Activated CD4-positive, alpha-beta T cell treated with anti-CD3 and anti-CD28 coated beads, Interleukin-2, amount 50 U/mL, for 1 hour (primary cell): ENCODE measurements at places on chromosomes 4 and X.

DNA sequence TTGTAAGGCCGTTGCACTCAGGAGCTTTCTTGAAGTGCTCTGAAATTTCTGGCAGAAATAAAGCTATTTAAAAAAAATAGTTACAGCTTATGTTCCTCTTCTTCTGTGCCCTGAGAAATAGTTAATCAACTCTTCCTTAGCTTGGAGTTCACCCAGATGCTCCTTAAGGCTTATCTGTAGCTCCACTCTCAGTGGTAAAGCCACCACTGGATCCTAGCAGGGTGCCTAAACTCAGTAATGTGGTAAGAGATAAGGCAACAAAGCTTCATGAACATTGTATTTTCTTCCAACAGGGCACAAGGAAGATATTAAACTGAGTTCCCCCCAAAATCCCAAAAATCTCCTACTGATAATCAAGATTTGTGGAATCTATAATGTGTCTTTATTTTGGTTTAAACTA lies 299.5 kb downstream of the MAPK10 start:
- DNase-seq = no peak

DNA sequence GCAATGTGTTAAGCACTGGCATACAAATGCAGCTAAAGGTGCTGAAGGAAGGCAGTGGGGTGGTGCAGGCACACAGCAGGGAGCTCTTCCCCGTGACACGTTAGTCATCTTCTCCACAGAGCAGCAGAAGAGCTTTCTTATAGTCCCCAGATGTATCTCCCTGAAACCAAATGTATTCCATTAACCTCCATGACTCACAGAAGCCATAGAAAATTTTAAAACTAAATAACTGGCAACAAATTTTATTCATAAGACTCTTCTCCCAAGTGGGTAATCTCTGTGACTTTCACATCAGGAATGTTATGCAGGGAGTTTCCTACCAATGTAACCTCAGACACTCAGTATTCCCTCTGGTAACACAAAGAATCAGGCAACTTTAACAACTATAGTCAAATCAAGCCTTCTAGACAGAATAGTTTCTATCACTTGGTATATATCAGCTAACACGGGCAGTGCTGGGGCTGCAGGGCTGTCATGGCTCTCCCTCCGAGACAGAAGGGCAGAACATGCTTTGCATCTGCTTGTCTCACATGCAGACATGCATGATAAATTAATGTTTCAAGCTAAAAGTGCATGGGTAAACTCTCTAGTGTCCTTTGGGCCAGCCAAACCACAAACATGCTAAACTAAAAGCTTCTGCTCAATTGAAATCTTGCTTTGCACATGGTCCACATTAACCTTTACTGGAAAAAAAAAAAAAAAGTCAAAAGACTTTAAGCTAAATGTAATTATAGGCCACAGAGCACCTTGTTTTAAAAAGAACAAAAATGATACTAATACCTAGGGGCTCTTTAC lies 28.2 kb downstream of the ANXA5 start:
- no peak for DNase-seq

DNA sequence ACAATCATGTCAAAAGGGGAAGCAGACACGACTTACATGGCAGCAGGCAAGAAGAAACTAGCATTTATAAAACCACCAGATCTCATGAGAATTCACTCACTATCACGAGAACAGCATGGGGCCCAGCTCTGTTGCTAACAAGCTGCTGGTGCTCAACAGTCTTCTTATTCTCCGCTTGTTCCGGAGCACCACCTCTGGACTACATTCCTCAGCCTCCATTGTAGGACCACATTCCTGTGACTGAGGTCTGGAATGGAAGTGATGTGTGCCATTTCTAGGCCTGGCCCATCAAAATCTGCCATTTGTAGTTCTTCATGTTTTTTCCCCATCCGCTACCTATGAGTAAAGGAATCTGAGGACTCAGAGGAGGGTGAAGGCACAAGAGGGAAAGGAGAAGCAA lies 111.5 kb upstream of the PTCHD1 start:
- no peak for DNase-seq

DNA sequence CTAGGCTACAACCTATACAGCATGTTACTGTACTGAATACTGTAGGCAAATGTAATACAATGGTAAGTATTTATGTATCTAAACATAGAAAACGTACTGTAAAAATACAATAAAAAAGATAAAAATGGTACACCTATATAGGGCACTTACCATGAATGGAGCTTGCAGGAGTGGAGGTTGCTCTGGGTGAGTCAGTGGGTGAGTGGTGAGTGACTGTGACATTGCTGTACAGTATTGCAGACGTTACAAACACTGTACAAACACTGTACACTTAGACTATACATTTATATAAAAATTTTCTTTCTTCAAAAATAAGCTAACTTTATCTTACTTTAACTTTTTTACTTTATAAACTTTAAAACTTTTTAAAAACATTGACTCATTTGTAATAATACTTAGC lies 190.3 kb upstream of the NR3C2 start:
- DNase-seq = no peak

- DNase-seq = no peak
Measured at GRCh38 chrX:39899856-39900776, 197.6 kb downstream of the BCOR start.

GRCh38 chrX:3129256-3129655 lies 88.0 kb downstream of the ARSF start:
- DNase-seq = no peak

DNA sequence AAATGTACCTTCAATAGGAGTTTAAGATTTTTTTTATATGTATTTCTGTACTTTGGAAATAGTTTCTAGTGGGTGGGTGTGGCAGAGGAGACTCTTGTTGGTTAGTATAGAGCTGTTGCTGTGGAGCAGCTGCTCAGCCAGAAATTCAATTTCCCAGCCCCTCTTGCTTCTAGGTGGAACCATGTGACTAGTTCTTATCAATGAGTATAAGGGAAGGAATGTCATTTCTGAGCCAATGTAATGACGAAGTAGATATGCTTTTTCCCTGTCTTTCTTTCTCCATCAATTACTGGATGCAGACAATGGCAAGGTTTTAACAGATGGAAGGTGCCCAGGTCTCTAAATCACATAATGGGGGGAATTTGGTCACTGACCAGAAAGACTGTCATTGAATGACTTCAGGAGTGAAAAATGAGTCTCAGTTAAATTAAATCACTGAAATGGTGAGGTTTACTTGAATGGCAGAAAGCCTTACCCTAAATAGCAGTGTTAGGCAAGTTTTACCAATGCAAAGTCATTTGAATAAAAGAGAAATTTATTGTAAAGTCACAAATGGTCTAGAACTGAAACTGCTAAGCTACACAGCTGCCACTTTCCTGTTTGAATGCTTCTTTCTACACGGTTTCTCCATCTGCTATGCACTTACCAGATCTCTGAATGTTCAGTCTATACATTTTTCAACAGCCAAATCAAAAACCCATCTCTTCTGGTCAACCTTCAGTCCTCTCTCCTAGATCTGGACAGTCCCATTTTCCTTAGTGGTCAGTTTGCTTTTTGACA lies 795.4 kb upstream of the MAGEB2 start:
- no peak for DNase-seq

DNA sequence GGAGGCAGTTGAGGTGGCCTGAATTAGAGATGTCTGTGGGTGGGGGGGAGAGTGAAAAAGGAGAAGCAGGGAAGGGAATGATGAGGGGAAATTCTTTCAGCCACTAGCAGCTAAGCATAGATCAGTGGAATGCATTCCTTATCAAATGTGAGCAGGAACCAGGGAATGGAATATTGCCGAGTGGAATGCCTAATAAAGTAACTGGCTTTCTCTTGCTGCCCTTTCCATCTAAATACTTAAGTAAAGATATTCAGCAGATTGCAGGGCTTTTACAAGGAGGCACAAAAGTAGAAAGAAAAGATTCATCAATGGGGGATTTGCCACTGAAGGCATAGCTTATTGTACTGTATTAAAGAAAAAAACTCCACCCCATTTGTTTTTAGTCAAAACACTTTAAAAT lies 263.0 kb upstream of the RPS6KA3 start:
- DNase-seq = no peak

DNA sequence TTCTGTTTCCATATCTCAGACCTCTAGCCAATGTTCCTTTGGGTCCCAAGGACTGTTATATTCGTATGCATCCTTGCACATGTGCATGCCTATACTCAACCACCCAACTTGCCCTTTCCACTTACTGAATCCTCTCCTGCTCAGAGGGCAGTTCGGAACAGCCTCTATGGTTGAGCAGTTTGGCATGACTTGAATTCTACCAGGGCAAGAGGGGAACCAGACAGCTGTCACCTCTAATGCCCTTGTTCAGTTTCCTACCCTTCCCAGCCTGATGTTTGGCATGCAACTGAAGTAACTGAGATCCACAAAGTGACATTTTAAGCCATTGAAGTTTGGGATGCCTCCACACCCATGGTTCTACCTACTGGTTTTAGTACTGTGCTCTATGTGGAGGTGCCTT lies 17.5 kb downstream of the DRP2 start:
- DNase-seq = no peak

DNA sequence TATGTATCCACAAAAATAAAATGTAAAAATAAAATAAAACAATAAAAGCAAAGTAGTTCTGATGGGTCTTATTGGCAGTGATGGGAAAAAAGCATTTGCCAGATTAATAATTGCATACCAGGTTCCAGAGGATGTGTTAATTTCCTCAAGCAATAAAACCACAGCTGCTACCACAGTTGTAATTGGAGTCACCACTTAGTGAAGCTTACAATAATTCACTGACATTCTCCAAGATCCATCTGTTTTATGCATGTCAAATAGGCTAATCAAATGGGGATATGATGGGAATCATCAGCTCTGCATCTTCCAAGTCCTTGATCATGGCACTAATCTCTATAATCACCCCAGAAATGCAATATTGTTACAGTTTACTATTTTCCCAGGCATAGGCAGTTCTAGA lies 123.5 kb upstream of the EMCN start:
- DNase-seq = no peak

- no peak for DNase-seq
Measured at GRCh38 chr4:165926307-165926706, 53.3 kb downstream of the TLL1 start.

GRCh38 chrX:69173906-69174305 lies 8.7 kb upstream of the PJA1 start:
- no peak for DNase-seq

GRCh38 chrX:134374294-134374693 lies 85.7 kb upstream of the HPRT1 start:
- no peak for DNase-seq

GRCh38 chr4:176261481-176261880 lies 7.5 kb downstream of the ASB5 start:
- no peak for DNase-seq

DNA sequence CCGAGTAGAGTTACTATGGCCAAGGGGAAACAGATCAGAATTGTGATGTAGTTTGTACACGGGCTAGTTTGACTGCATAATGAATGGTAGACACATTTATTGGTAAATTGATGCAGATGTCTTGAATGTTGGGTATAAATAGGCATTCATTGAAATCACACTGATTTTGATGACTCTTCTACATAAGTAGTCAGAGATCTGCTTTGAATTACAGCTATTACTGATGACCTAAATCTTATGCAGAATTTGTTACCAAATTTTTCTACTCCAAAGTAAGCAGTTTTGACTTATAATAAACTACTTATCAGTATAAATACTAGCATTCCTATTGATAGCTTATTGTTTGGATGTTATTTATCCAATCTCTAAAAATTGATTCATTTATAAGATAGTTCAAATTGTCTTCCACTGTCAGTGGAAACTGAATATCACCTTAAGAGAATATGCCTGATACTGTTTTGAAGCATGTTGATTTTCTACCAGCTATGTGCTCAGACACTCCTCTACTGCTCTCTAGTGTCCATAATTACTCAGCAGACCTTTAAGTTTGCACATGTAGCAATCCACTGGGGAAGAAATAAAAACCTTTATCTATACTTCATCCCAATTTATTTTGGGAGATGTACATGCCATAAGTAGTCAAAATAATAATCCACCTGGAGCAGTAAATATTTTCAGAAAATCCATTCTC lies 120.3 kb downstream of the RASL11B start:
- no peak for DNase-seq

GRCh38 chr4:182806259-182807252 lies 110.6 kb downstream of the DCTD start:
- DNase-seq = peak; percentile 54

- DNase-seq = no peak
Measured at GRCh38 chrX:107723511-107723910, 52.1 kb downstream of the TSC22D3 start.

DNA sequence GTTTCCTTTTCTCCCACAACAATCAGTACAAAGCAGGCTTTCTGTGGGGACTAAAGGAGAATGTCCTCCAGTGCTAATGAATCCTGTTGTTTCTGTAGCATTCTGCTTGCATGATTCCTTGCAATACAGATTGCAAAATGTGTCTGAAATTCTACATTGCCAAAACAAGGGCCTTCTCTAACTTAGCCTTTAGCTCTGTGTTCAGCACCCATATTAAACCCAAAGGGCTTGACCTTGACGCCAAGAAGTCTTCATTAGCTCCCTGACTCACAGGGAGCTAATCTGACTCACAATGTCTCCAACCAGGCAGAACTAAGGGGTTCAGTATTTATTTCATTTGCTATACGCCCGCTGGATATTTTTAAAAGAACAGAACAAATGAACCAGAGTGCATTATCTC lies 241.4 kb upstream of the CLNK start:
- DNase-seq = no peak

- no peak for DNase-seq
Measured at GRCh38 chr4:128916832-128917231, 107.3 kb downstream of the JADE1 start.

DNA sequence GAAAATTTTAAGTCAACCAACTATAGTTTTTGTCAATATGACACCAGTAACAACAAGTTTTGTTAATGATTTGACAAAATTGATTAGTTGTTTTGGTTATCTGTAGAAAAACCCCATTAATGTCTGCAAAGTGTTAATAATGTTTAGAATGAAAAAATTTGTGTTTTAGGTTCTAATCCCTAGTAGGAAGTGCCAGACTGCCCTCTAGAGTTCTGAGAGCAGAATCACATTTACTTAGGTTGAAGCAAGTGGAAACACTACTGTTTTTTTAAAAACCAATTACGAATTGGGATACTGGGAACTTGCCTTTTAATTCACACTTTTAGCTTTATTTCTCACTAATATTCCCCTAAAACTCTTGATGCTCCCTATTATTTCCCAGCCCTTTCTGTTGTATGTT lies 101.1 kb upstream of the CYLC1 start:
- no peak for DNase-seq
